Cardiac muscle cell (in vitro differentiated cells and primary cell): ENCODE measurements at places on chromosomes 16 and 17. TPM values are rescaled to one million over a fixed set of nuclear protein-coding genes. Genes with fewer than 3 reads are reported as not detected.

- H3K27ac ChIP-seq: no peak overlapping the region
- no peaks in the 10 kb centered on the region for H3K27me3 ChIP-seq
- no peak for DNase-seq
- no peak overlapping the region for H3K4me3 ChIP-seq
- H3K4me1 ChIP-seq: no peaks in the 10 kb centered on the region
Measured at GRCh38 chr17:60604686-60605334, 4.8 kb downstream of the PPM1D start.

Gene USP6
- total RNA-seq: 0.03 TPM in 1 of 2 replicates, not detected in the other

Gene EFCAB13
- 4.8 and 5.9 TPM in 2 replicates for total RNA-seq

DNA sequence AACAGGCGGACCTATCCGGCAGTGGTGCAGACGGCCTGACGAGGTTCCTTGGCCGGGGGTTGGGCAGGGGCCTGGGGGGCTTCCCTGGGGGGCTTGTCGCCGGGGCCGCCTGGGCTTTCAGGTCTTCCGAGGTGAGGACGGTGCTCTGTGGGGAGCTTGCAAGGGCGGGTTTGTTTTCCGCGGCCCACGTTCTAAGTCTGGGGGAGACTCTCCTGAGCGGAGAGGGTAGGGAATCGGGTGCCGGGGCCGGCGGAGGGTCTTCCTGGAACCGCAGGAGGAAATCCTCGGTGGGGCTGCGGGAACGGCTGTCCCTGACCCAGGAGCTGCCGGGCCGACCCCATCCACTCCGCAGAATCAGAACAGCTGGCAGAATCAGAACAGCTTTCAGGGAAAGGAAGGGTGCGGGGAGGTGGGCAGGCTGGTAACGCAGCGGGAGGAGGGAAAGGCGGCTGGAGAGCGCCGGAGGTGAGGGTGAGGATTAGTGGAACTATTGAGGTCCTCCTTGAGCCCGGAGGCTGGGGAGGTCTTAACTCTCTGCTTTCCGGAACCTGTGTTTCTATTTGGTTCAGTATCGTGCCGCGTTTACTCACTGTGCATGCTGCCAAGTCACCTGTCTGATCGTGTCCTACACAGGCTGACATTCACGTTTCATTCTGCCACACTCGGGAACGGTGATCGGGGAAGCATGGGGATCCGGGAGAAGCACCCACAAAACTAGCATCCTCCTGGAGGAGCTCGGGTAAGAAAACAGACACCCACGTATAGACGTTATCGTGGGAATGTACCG is 28.9 kb downstream of the CPSF4L start:
- no peaks in the 10 kb centered on the region for H3K27me3 ChIP-seq
- peaks cover 20% of the 10 kb centered on the region for H3K36me3 ChIP-seq
- peaks cover 14% of the 10 kb centered on the region for H3K4me1 ChIP-seq
- peak overlapping the region; percentile 86 for H3K4me3 ChIP-seq

- peaks cover 95% of the 10 kb centered on the region for H3K27me3 ChIP-seq
- no peak overlapping the region for H3K27ac ChIP-seq
- H3K36me3 ChIP-seq: no peaks in the 10 kb centered on the region
Measured at GRCh38 chr17:74852237-74853047, 7.2 kb downstream of the GRIN2C start.

Gene ATP2A3
- 1.9 and 6.9 TPM in 2 replicates for total RNA-seq

GRCh38 chr17:199191-199604 is 17.7 kb upstream of the DOC2B start:
- H3K4me3 ChIP-seq: no peak overlapping the region
- no peaks in the 10 kb centered on the region for H3K27me3 ChIP-seq
- DNase-seq: peak; percentile 31
- no peak overlapping the region for H3K27ac ChIP-seq
- no peaks in the 10 kb centered on the region for H3K4me1 ChIP-seq
- no peaks in the 10 kb centered on the region for H3K36me3 ChIP-seq

Gene DCTN5
- total RNA-seq: 22.8 and 42.8 TPM in 2 replicates

GRCh38 chr16:31714903-31715504 is 158.6 kb upstream of the ZNF267 start:
- H3K4me3 ChIP-seq: peak overlapping the region; percentile 88
- H3K36me3 ChIP-seq: no peaks in the 10 kb centered on the region
- DNase-seq: no peak
- peak overlapping the region; percentile 97 for H3K27ac ChIP-seq
- peaks cover 8% of the 10 kb centered on the region for H3K4me1 ChIP-seq
- no peaks in the 10 kb centered on the region for H3K27me3 ChIP-seq

Gene COX6A2
- total RNA-seq: 40.7 and 69.7 TPM in 2 replicates

DNA sequence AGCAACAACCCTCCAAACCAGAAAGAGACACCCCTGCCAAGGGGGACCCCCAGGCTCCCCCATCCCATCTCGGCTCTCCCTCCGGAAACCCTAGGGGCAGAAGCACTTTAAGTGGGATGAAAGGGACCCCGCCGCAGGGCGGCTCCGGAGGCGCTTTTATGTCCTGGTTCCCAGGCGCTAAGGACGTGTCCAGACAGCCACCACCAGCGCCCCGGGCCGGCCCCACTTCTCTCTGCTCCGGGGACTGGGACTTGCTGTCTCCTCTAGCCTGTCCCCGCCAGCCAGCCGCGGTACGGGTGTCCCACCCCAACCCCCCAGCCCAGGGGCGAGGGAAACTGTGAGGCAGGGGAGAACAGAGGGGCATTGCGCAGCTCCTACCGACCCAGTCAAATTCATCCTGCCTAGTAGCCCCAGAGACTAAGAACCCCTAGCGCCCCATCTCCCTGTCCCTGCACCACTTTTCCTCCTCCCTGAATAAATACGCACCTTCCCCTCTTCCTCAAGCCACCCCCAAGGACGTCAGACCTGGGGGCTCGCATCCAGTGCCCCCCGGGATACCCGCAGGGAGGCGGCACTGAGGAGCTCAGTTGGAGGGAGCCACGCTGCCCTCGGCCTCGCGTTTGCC is 4.1 kb downstream of the SP6 start:
- H3K36me3 ChIP-seq: no peaks in the 10 kb centered on the region
- H3K4me3 ChIP-seq: no peak overlapping the region
- DNase-seq: no peak
- no peak overlapping the region for H3K27ac ChIP-seq
- H3K27me3 ChIP-seq: peaks cover 30% of the 10 kb centered on the region

DNA sequence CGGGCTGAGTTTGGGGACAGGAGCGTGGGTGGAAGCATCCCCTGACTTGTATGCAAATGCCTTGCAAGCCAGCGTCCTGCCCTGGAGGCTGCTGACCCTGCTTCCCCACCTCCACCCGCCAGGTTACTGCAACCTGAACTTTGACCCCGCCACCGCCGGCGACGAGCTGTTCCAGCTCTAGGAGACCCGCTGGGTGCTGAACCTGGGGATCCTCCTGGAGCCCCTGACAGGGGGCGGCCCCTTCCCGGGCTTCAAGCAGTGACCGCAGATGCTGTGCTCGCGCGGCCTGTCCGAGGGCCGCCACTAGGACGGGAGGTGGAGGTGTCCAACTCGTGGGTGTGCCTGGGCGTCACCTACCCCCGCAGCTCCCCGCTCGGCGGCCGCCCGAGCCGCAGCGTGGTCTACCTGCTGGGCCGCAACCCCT is 10.7 kb upstream of the SLC16A5 start:
- H3K4me1 ChIP-seq: peaks cover under 1% of the 10 kb centered on the region
- no peak overlapping the region for H3K27ac ChIP-seq
- H3K27me3 ChIP-seq: no peaks in the 10 kb centered on the region

- peaks cover 41% of the 10 kb centered on the region for H3K27me3 ChIP-seq
- no peak overlapping the region for H3K27ac ChIP-seq
- no peaks in the 10 kb centered on the region for H3K36me3 ChIP-seq
- DNase-seq: peak; percentile 72
- H3K4me3 ChIP-seq: no peak overlapping the region
Measured at GRCh38 chr16:10871157-10871991, 5.6 kb upstream of the CIITA start.

Gene LPO
- total RNA-seq: not detected in 2 replicates

- peaks cover 36% of the 10 kb centered on the region for H3K4me1 ChIP-seq
- no peak for DNase-seq
Measured at GRCh38 chr17:39643271-39643670, 6.3 kb downstream of the STARD3 start.

- H3K27me3 ChIP-seq: no peaks in the 10 kb centered on the region
- H3K27ac ChIP-seq: no peak overlapping the region
- no peak overlapping the region for H3K4me3 ChIP-seq
- DNase-seq: no peak
- no peaks in the 10 kb centered on the region for H3K36me3 ChIP-seq
Measured at GRCh38 chr17:29172589-29172988, 7.6 kb downstream of the MYO18A start.

GRCh38 chr17:41695134-41695661 is 6.5 kb downstream of the EIF1 start:
- peaks cover 29% of the 10 kb centered on the region for H3K36me3 ChIP-seq
- H3K27me3 ChIP-seq: no peaks in the 10 kb centered on the region
- peak overlapping the region; percentile 18 for H3K27ac ChIP-seq
- DNase-seq: no peak

- peak; percentile 58 for DNase-seq
- H3K27ac ChIP-seq: peak overlapping the region; percentile 97
- H3K36me3 ChIP-seq: no peaks in the 10 kb centered on the region
- peak overlapping the region; percentile 80 for H3K4me3 ChIP-seq
- H3K27me3 ChIP-seq: no peaks in the 10 kb centered on the region
- H3K4me1 ChIP-seq: peaks cover 9% of the 10 kb centered on the region
Measured at GRCh38 chr16:4613636-4614570, 785 bp downstream of the UBALD1 start.

DNA sequence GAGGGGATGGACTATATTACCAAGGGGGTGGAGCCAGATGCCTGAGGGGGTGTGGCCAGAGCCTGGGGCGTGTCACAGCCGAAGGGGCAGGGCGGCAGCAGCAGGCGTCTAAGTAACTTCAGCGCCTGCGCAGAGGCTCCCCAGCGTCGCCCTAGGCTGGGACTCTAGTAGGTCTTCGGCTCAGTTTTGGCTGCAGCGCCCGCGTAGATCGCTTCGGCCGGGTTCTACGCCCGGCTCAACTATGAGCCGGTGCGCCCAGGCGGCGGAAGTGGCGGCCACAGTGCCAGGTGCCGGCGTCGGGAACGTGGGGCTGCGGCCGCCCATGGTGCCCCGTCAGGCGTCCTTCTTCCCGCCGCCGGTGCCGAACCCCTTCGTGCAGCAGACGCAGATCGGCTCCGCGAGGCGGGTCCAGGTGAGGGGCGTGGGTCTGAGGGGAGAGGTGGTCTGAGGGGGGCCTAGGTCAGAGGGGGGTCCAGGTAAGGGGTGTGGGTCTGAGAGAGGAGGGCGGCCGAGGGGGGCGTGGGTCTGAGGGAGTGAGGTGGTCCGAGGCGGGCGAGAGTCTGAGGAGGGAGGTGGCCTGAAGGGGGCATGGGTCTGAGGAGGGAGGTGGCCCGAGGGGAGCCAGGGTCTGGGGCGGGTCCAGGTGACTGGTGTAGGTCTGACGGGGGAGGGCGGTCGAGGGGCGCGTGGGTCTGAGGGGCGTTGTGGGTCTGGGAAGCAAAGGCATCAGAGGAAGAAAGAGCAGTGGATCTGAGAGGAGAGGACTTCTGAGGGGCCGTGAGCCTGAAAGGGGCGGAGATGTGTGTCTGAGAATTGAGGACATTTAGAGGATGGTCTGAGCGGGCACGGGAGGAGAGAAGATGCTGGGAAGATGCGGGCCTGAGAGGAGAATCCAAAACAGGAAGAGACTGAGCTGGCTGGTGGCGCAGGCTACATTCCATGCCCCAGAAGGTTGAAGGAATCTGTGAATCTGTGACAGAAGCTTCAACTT is at the start of gene LPCAT2:
Gene LPCAT2, plus strand, starts transcription at position 132 of the 991 bp plus-strand sequence. Its CDS starts 110 bp downstream, at position 242.
- no peak within 1 kb of the TSS for H3K27ac ChIP-seq
- no peaks in the 10 kb centered on the region for H3K36me3 ChIP-seq
- DNase-seq: peak; percentile 91
- H3K4me3 ChIP-seq: peak within 1 kb of the TSS; percentile 53

Gene SLC5A11
- total RNA-seq: not detected in 2 replicates

DNA sequence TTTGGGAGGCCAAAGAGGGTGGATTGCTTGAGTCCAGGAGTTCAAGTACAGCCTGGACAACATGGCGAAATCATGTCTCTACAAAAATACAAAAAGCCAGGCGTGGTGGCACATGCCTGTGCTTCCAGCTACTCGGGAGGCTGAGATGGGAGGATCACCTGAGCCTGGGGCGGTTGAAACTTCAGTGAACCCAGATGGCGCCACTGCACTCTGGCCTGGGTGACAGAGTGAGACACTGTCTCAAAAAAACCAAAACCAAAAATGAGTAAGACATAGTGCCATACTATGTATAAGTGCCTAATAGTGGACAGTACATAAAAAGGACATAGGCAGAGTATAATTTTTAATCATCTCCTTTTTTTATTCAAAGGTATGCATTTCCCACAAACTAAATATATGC is 4.0 kb downstream of the CTC1 start:
- H3K27ac ChIP-seq: no peak overlapping the region
- H3K27me3 ChIP-seq: no peaks in the 10 kb centered on the region
- H3K4me1 ChIP-seq: no peaks in the 10 kb centered on the region

DNA sequence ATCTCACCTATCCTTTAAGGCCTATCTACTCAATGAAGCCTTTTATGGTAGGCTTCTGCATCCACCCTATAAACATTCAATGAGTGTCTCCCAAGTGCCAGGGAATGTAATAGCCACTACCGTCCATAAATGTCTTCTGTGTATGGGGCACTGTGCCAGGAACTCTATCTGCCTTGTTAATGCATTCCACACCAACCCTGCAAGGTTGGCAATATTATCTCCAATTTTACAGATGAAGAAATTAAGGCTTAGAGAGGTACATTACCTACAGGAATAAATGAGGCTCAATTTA is 20.0 kb downstream of the MAP3K14 start:
- H3K4me3 ChIP-seq: no peak overlapping the region
- peaks cover 43% of the 10 kb centered on the region for H3K4me1 ChIP-seq
- DNase-seq: no peak
- H3K27ac ChIP-seq: no peak overlapping the region
- H3K36me3 ChIP-seq: no peaks in the 10 kb centered on the region

Gene XAF1
- not detected in 2 replicates for total RNA-seq

DNA sequence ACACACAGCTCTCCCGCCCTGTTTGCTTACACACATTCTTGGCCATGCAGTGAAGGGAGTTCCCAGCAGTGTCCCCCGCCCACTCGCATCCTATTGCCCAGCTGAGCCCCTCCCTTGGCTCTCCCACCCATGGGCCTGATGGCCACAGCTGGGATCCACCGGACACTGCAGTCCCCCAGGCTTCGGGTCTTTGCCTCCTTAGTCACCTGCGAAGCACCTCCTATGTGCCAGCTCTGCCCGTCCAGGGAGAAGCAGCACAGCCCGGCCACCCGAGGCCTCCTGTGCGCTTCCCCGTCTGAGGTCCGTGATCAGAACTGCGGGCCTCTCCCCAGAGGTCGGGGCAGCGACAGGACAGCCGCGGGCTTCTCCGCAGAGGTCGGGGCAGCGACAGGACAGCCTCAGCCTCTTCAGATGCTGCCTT is 136.9 kb downstream of the BANP start:
- DNase-seq: no peak
- no peaks in the 10 kb centered on the region for H3K36me3 ChIP-seq
- H3K27me3 ChIP-seq: no peaks in the 10 kb centered on the region
- no peak overlapping the region for H3K27ac ChIP-seq
- H3K4me1 ChIP-seq: no peaks in the 10 kb centered on the region

GRCh38 chr16:62022688-62023087 is 13.6 kb downstream of the CDH8 start:
- H3K27me3 ChIP-seq: no peaks in the 10 kb centered on the region
- no peak for DNase-seq
- H3K36me3 ChIP-seq: no peaks in the 10 kb centered on the region
- H3K4me1 ChIP-seq: no peaks in the 10 kb centered on the region

Gene MFAP4
- total RNA-seq: 14.1 and 16.7 TPM in 2 replicates

Gene NPIPB2
- 3.5 and 4.8 TPM in 2 replicates for total RNA-seq

Gene OR2C1
- total RNA-seq: 1.1 TPM in 1 of 2 replicates, not detected in the other
